ENCODE measurements at places on chromosomes 2 and 18.

DNA sequence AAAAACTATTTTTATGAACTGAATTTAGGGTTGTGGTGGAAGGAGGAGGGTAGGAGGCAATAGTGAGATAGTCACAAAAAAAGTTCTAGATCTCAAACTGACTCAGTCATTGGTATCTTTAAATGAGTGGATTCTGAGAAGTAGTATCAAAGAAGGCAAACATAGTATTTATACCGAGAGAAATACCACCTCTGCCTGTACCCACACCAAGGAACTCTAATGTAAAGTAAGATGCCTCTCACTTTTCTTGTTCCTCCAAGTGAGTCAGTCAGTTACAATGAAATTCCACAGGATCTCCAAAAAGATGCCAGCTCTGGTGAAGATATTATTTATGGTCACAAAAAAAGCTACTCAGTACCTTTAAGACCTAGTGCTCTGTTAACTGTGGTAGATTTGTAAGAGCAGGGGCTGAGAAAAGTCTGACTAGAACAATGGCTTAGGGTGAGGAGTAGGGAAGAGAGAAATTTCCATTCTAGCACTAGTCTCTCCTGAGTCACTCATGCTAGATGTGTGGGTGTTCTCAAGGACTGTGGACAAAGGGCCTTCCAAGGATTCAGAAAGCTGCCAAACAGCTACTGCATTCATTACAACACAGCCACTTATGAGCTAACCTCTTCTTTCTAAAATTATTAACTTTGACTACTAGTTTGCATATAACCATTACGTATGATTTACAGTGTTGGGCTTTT lies 36.3 kb downstream of the YWHAQ start:
- DNase-seq: no peak

DNA sequence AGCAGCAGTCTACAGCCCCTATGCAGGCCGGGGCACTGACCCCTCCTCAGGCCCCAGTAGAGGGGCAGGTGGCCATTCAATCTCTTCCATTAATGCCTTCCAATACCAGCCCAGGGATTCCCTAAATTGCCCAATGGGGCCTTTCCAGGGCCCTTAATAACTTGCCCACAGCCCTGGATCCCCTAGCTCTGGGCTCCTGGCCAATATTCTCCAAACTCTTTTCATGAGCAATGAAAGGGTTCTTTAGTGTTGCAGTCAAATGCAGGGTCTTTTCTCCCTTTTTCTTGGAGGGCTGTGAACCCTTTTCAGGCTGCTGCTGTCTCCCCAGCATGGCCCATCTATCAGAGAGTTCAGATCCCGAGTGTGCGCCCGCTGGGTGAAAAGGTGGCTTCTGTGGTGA lies 41.3 kb upstream of the SLC1A4 start:
- no peak for DNase-seq

DNA sequence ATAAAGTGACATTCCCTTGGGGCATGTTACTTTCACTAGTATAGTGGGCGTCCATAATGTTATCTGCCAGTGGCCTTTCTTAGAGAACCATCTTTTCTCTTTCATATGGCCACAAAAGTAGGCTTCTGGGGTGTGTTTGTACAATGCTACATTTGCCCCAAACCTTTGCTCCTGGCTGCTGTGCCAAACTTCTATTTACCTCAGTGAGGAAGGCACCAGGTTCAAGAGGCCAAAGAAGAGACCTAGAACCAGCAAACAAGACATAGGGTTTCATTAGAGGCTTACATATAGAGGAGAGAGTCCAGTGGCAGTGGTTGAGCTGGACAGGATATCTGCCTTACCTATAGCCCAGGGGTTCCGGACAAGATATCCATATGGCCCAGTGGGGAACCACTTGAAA lies 48.5 kb downstream of the CPO start:
- no peak for DNase-seq

DNA sequence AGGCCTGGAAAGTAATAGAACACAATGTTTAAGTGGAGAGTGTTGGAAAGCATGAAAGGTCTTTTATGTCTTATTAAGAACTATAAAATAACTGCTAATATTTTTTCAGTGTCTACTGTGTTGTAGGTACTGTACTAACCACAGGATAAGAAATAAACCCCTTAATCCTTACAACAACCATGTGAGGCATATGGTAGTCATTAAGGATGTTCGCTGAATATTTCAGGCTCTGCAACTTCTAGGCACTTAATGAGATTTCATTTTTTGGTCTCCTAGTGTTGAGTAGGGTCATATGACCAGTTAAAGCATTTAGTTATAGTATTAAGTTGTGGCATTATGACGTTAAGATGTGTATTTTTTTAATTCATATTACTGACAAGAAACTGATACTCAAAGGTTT lies 346.6 kb upstream of the KCNH7 start:
- no peak for DNase-seq

DNA sequence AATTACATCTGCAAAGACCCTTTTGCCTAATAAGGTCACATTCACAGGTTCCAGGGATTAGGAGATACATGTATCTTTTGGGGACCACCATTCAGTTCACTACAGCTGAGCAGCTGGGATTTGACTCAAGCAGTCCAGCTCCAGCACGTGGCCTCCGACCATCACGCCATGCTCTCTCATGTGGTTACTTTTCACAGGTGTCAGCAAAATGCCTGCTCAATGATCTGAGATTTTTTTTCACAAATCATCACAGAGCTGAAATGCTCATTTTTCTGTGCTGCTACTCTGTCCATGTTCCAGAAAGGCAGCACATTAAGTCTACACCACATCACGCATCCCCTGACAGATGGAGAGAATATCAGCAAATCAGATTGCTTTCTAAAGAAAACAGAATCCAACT lies 98.5 kb upstream of the RMDN2 start:
- no peak for DNase-seq

DNA sequence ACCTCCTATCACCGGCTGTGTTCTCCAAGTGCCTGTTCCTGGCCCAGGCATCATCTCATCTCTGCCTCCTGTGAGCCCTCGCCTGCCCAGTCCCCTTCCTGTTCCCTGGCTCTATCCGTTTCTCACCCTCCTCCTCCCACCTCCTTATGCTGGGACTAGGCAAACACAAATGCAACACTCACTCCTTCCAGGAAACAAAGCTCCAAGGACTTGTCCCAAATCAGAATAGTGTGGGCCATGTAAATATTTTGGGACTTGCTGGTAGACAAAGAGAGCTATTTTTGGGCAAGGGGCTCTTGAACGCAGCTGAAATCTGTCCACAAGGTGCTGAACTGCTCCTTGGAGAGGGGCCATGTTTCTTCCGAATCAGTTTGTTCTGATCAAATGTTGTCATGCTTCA lies 25.3 kb downstream of the MBP start:
- DNase-seq: no peak

DNA sequence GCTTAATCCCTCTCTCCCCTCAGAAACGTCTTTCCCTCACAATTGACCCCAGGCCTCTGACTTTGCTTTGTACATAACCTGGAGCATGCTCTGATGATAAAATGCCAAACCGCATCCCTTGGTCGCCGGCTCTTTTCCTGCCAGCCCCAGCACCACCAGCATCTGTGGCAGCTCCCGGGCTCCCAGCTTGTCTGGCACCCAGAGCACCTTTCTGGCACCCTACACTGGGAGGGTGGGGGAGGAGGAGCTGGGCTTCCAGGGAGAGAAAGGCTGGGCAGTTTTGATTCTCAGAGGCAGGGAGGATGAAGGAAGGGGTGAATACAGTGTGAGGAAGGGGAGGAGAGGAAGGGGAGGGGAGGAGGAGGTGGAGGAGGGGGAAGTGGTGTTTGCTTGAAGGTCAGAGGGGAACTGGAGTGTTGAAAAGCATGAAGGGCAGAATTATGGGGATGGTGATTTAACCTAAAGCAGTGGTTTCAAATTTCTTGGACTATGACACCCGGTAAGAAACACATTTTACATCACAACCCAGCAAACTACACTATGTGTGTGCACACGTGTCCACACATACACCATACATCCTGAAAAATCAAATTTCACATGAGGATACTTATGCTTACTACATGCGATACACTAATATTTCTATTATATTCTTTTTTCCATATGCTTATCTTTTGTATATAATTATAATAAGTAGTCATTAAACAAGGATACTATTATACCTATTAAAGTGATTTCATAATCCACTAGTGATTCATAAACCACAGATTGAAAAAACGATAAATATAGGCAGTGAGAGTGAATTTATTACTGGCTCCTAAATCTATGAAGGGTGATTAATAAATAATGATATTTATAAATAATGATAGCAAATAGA lies 30.0 kb upstream of the IGFBP2 start:
- DNase-seq: no peak

- DNase-seq: no peak
These were observed 63.3 kb downstream of the SFXN5 start for GRCh38 chr2:73007991-73008765.

- no peak for DNase-seq
These were observed 2.5 kb downstream of the TMBIM1 start for GRCh38 chr2:218289639-218290315.

DNA sequence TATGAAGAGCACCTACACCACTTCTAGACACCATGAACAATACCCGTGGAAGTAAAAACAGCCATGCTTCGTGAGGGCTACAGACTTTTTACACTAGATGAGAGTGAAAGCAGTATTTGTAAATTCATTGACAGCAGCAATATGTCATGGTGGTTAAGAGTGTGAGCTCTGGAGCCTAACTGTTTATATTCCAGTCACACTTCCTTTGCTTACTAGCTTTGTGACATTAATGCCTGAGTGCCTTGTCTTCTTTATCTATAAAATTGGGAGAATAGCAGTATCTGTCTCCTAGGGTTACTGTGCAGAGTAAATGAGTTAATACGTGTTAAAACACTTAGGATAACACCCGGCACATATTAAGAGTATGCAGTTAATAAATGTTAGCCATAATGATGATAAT lies 33.8 kb upstream of the RPRM start:
- no peak for DNase-seq

GRCh38 chr2:80326861-80327260 lies 22.3 kb upstream of the LRRTM1 start:
- no peak for DNase-seq

- no peak for DNase-seq
These were observed 69.1 kb upstream of the CTLA4 start for GRCh38 chr2:203798296-203799087.

- no peak for DNase-seq
These were observed 24.2 kb upstream of the CASP8 start for GRCh38 chr2:201235860-201236811.

GRCh38 chr2:34107811-34108210 lies 508.7 kb upstream of the FAM98A start:
- DNase-seq: no peak

DNA sequence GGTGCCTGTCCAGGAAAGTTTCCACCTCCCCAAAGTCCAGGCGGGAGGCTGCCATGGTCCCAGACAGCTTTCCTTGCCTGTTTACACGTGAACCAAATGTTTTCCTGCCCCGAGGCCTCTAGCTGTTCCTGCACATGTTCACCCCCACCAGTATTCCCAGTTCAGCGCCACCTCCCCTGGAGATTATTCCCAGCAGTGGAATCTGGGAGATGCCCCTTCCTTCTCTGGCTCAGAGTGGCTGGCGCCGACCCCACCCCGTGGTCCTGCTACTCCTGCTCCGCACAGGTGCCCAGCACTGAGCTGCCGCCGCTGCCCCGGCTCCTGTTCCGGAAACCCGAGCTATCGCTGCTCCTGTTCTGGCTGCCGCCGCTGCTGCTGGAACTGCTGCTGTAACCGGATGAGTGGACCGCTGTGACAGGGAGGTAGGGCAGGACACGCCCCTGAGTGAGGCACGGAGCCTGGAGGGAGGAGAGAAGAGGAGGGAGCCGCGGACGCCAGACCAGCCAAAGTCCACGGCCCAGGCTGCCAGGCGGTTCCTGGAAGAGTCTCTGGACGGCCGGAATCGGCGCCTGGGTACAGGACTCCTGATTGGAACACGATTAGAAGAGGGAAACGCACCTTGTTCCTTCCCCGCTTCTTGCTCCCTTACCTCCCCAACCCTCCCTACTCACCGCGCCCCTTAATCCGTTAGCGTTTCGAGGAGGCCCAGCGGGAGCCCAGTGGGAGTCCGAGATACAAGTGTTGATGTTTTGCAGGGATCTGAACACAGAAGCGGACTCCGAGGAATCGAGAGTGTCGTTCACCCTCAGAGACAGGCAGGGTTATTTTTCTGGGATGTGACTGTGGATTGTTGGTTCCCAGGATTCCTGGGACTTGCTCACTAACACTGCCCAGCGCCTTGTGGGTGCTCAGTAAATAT lies at the start of gene PDE11A:
Gene PDE11A (minus strand): TSS at position 395 of the 919 bp plus-strand sequence. CDS start 340 bp downstream, at position 55.
- DNase-seq: no peak

- no peak for DNase-seq
These were observed 95.1 kb downstream of the BAZ2B start for GRCh38 chr2:159521272-159521671.

GRCh38 chr2:161436411-161436810 lies 20.3 kb downstream of the TBR1 start:
- no peak for DNase-seq

- DNase-seq: no peak
These were observed 7.0 kb downstream of the MYT1L start for GRCh38 chr2:2324119-2324518.

- DNase-seq: no peak
These were observed 23.5 kb downstream of the MIB1 start for GRCh38 chr18:21763846-21764646.

- no peak for DNase-seq
These were observed 353 bp upstream of the SULT1C4 start for GRCh38 chr2:108377401-108377800.

GRCh38 chr2:70927641-70928040 lies 8.1 kb upstream of the ATP6V1B1 start:
- no peak for DNase-seq

DNA sequence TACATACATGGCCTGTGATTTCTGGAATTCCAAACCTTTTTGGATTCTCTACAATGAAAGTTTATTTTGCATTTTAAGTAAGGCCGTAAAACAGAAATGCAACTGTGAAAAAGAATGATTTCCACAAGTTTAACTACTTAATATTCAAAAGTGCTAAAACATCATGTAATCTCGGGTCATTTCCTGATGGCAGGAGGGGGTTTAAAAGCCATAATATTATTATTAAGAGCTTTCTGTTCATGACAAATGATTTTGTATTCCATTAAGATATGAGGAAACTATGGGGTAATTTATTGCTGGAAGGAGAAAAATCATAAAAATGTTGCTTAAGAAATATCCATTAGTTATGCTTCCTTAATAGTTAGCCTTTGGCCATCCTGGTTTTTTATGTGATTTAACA lies 65.7 kb downstream of the COL4A3 start:
- no peak for DNase-seq

GRCh38 chr2:177021706-177022343 lies 190.8 kb upstream of the HNRNPA3 start:
- no peak for DNase-seq

GRCh38 chr2:234528410-234529148 lies 31.7 kb upstream of the ARL4C start:
- DNase-seq: no peak

DNA sequence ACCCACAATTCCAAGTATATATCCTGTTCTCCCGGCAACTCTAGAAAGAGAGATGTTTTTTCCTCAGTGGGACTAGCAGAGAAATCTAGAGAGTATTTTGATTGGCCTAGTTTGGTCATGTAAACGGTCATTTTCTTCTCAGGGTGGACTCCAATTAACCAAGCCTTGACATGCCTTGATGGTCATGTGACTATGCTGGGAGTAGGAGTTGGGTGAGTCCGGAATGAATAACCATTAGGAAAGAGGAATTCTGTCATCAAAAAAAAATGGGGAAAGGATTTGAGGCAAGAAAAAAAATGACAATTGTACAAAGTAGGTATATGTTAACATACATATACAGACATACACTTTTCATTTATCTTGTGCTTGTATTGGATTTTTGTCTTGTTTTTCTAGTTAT lies 248.2 kb upstream of the CDH20 start:
- no peak for DNase-seq
